ENCODE measurements at places on chromosomes 11 and 22.

DNA sequence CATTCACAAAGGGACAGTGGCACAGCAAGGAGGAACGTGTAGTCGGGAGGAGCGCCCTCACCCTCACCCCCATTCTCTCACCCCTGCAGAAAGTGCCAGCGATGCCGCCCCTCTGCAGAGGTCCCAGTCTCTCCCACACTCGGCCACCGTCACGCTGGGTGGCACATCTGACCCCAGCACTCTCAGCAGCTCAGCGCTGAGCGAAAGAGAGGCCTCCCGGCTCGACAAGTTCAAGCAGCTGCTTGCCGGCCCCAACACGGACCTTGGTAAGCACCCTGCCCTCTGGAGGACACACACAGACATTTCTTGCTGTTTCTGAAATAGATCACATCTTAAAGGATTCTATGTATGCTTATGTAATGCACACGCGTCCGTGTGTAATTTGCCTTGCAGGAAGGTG lies 34.9 kb downstream of the TBC1D22A start:
- peak; percentile 39 for DNase-seq

- no peak for DNase-seq
These were observed 144.4 kb downstream of the EFCAB6 start for GRCh38 chr22:43667656-43668055.

GRCh38 chr11:3970108-3970507 lies 114.6 kb downstream of the STIM1 start:
- no peak for DNase-seq

- DNase-seq = no peak
These were observed 176.9 kb downstream of the FAT3 start for GRCh38 chr11:92401520-92401919.

- no peak for DNase-seq
These were observed 65.2 kb upstream of the CDON start for GRCh38 chr11:126127898-126128297.

GRCh38 chr11:92962446-92962845 lies 7.0 kb upstream of the MTNR1B start:
- no peak for DNase-seq

DNA sequence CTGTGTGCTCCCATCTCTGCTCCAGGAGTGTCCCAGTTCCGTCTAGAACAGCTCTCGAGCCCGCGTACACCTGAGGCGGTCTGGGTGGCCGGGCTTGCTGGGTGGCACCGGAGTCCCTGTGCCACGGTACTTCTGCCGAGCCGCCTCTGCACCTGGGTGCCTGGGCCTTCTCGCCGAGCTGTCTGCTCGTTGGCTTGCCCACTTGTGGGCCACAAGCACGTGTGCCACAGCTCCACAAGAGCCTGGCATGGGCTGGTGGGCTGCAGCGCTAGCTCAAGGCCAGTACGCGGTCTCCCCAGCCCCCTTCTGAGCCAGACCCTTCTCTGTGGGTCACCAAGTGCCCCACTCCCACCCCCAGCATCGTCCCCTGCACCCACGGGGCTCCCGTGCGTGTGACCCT lies 388.0 kb downstream of the TBC1D22A start:
- DNase-seq = no peak

- DNase-seq = no peak
These were observed 15.2 kb upstream of the ARAP1 start for GRCh38 chr11:72767203-72768062.

DNA sequence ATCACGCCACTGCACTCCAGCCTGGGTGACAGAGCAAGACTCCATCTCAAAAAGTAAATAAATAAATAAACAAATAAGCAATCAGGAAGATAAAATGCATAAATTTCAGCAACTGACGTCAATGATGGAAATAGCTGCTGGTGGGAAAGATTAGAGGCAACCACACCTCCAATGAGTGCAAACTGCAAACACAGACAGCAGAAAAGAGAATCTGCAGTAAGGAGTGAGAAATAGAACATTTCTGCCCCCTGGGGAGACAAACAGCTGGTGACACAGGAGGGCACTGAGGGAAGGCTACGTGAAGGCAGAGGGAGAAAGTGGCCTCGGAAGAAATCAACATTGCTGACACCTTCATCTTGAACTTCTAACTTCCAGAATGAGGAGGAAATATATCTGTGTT lies 6.5 kb downstream of the PI4KA start:
- DNase-seq = no peak

GRCh38 chr22:40044870-40045834 lies 50.4 kb downstream of the FAM83F start:
- DNase-seq = peak; percentile 11

DNA sequence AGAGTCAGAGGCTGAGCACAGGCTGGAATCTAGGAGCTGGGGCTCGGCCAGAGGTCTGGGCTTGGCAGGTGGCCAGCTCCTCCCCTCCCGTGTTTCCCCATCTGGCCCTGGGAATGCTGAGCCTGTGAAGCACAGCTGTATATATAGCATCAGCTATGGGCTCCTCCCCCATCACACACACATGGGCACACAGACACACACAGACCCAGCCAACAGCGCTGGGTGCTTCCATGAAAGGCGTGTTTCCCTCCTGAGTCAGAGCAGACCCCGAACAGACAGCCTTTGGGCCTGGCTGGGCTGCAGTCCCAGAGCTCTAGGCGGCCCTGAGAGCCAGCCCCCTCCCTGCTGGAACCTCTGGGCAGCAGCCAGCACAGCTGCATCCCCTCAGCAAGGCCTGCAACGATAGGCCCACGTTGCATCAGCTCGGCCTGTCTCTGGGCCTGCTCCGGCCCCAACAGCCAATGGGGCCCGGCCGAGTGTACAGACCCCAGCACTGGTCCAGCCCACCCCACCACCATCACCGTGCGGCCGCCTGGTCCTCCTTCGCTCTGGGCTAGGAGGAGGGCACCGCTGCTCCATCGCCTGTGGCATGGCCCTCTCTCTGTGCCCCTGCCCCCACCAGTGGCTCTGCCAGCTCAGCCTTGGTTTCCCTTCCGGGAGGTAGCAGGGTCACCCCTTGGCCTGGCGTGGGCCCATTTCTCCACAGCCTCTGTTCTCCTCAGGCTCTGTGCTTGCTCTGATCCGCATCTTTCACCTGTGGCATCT lies 7.6 kb upstream of the SERPINH1 start:
- DNase-seq = peak; percentile 99

- DNase-seq = no peak
These were observed 113.9 kb downstream of the RPS6KA4 start for GRCh38 chr11:64472593-64473455.

DNA sequence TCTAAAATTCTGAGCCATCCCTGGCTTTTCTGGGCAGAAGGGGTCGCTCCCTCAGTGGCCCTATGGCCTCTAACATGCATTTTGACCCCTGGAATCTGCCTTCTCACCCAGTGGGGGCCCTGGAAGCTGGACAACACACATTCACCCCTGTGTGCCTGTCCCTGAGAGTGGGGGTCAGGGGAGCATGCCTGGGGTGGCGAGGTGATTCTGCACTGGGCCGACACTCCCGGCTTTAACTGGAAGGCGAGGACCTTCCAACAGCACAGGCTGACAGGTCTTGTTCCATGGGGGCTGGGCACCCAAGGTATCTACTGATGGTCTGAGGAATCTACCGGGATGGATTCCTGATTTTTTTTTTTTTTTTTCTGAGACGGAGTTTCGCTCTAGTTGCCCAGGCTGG lies 10.7 kb downstream of the PPM1F start:
- DNase-seq = no peak

GRCh38 chr11:124674168-124674517 lies 439 bp downstream of the SPA17 start:
- DNase-seq = no peak

DNA sequence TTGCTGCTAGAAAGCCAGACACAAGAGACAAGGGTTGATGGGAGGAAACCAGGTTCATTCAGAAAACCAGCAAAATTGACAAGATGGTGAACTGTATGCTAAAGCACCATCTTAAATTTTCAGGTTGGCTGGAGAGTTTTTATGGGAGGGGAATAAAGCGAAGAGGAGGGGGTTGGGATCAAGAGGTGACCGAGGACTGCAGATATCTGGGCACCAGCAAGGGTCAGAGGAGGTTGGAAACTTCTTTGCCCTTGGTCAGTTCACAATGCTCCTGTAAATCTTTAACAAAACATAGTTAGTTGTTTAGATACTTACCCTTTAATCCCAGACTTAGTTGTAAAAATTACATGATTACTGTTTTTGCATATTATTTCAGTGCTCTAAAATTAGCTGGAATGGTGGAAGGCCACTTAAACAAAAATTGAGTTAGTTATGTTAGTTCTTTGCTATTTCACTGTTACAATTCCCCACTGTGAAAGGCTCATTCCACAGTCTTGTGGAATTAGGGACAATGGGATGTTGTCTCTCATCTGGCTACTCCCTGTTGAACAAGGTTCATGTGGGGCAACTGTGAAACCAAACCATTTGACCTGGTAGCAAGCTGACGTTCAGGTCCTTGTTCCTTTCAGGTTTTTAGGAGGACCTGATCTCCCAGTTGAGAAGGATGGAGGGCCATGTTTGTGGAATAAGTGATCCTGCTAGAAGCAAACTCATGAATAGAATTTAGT lies 30.6 kb upstream of the QSER1 start:
- no peak for DNase-seq

GRCh38 chr11:100908746-100909145 lies 220.9 kb downstream of the PGR start:
- DNase-seq = peak; percentile 57

- peak; percentile 69 for DNase-seq
These were observed 1.2 kb upstream of the CERK start for GRCh38 chr22:46739094-46739870.

GRCh38 chr11:47144541-47144940 lies 32.1 kb downstream of the ARFGAP2 start:
- no peak for DNase-seq

DNA sequence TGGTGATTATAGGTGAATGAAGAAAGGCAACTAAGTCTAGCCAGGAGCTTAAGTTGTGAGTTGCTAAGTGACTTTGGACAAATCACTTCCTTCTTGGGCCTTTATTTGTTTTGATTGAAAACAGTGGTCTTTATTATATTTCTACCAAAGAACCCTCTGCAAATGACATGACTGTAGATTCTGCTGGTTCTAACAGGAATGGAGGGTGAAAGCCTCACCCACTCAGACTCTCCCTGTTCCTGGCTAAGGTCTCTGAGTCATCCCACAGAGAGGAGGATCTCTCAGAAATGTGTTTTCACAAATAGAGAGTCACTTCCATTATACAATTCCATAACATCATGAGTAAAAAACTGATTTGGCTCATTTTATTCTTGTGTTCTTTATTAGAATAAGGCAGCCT lies 583.9 kb upstream of the LRRC4C start:
- peak; percentile 71 for DNase-seq

Measured in brain microvascular endothelial cell (primary cell).